Astrocyte (in vitro differentiated cells and primary cell): ENCODE measurements at places on chromosomes 4 and X. TPM values are rescaled to one million over a fixed set of nuclear protein-coding genes. Genes with fewer than 3 reads are reported as not detected.

DNA sequence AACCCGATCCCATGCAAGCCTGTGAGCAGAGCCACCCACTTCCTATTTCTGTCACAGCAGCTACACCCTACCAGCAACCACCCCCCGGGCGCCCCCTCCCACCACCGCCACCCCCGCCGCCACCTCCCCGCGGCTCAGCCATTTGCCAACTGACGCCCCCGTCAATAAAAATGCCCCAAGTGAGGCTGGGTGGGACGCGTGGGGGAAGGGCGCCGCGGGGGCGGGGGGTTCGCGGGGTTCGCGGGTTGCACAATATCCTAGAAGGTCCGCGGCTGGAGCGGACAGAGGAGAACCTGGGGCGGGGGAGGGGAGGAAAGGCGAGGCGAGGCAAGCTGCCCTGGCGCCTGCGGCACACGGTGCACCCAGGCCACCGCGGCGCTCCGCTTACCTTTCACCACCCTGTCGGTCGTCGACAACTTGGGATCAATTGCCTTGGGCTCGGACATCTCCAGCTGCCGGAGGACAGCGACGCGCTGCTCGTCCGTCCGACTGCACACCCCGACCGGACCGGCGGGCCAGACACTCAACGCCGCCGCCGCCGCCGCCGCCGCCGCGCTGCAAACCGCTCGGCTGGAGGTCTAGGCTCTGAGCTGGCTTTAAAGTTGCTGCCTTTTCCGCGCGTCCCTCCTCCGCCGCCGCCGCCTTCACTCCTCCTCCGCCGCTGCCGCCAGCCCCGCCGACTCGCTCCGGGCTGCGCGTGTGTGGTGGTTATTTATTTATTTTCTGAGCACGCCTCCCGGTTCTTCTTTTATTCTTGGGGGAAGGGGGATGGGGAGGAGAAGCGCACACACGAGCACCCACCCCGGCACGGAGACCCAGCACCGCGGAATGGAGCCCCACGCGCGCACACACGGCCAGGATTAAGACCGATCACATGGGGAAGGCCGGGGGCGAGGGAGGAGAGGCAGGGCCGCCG is 717 bp downstream of the PPP3CA start:
- DNase-seq, result peak; percentile 43

The DUX4 gene
- not detected in 2 replicates for total RNA-seq

- DNase-seq, result no peak
Measured at GRCh38 chrX:127300511-127300910, 481.0 kb downstream of the PRR32 start.

The SLC38A5 gene
- 36.0 and 51.6 TPM in 2 replicates for total RNA-seq
